Calu3 (cell line): ENCODE measurements at places on chromosomes 5 and 9. TPM values are rescaled to one million over a fixed set of nuclear protein-coding genes. Genes with fewer than 3 reads are reported as not detected.

TAF7 gene
- 73.2 and 79.6 TPM in 2 replicates for total RNA-seq

PLAC8L1 gene
- 1.4 and 3.8 TPM in 2 replicates for total RNA-seq

TJP2 gene
- 139 and 160 TPM in 2 replicates for total RNA-seq

DNA sequence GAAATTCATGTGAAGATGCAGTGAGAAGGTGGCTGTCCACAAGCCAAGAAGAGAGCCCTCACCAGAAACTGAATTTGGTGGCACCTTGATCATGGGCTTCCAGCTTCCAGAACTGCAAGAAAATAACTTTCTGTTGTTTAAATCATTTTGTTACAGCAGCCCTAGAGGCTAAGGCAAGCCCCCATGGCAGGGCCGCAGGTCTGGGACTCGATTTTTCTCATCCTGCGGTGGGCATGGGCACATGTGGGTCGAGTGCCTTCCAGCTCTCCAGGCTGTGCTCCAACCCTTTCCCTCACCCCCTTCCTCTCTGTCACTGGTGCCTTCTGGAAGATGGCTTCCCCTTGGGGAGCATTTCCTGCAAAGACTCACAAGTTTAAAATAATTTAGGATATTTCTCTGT, 40.7 kb downstream of the AHRR start:
- H3K27me3 ChIP-seq, result peaks cover 19% of the 10 kb centered on the region
- H3K4me1 ChIP-seq, result no peaks in the 10 kb centered on the region
- no peak overlapping the region for H3K4me3 ChIP-seq
- no peaks in the 10 kb centered on the region for H3K36me3 ChIP-seq
- DNase-seq, result no peak

DNA sequence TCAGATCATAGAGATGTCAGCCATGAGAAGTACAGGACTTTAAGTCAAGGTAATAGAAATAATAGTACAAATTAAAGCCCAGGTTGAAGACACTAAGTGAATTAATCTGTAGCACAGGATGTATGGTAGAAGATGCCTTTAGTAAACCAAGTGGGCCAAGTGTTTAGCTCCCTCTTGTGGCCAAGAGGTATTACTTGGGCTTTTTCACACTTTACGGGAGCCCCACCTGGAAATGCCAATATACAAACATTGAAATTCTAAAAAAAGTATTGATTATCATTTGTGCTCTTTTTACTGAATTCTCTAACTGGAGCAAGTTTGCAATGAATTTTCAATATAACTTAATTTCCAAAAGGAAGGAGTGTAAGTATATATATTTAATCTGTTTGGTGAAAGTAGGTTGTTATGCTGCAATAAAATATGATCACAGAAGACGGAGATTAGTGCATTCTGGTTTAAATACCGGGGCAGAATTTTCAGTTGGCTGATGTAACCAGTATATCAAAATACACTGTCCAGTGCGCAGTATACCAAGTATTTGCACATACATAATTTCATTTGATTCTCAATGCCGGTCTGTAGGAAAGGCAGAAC, 84.7 kb downstream of the PARP8 start:
- DNase-seq, result peak; percentile 20
- no peak overlapping the region for H3K4me3 ChIP-seq
- no peak overlapping the region for H3K27ac ChIP-seq
- H3K36me3 ChIP-seq, result no peaks in the 10 kb centered on the region

GRCh38 chr5:74866596-74867162, 492 bp upstream of the FAM169A start:
- H3K4me3 ChIP-seq, result peak overlapping the region; percentile 86
- peak; percentile 28 for DNase-seq
- H3K4me1 ChIP-seq, result peaks cover 11% of the 10 kb centered on the region

DNA sequence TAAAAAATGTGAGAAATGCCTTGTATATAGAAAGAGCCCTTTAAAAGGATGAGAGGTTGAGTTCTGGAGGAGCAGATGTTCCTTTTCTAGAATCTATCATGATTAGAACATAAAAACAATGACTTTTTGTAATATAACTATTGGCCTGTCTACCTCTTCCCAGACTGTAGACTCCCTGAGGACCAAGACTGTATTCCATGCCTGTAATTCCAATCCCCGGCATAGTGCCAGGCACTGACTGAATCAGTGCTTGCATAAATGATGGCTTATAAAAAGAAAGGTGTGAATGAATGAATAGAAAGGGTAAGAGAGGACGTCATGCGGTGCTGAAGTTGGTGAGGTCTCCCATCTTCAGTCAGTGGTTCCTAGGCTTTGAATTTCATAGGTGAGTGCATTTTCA, 92.6 kb upstream of the GDNF start:
- H3K27me3 ChIP-seq, result peaks cover 82% of the 10 kb centered on the region
- no peak for DNase-seq
- no peak overlapping the region for H3K27ac ChIP-seq
- no peaks in the 10 kb centered on the region for H3K36me3 ChIP-seq
- no peak overlapping the region for H3K4me3 ChIP-seq
- no peaks in the 10 kb centered on the region for H3K4me1 ChIP-seq

GRCh38 chr5:98902733-98903132, 26.1 kb downstream of the CHD1 start:
- H3K36me3 ChIP-seq, result peaks cover 74% of the 10 kb centered on the region
- no peak overlapping the region for H3K27ac ChIP-seq
- no peak for DNase-seq
- H3K4me3 ChIP-seq, result no peak overlapping the region
- no peaks in the 10 kb centered on the region for H3K27me3 ChIP-seq
- peaks cover 37% of the 10 kb centered on the region for H3K4me1 ChIP-seq

GRCh38 chr9:18477121-18477660, 3.2 kb downstream of the ADAMTSL1 start:
- no peak for DNase-seq
- no peaks in the 10 kb centered on the region for H3K4me1 ChIP-seq
- H3K36me3 ChIP-seq, result peaks cover 5% of the 10 kb centered on the region
- H3K27ac ChIP-seq, result no peak overlapping the region
- H3K27me3 ChIP-seq, result peaks cover 11% of the 10 kb centered on the region

- H3K4me1 ChIP-seq, result peaks cover 27% of the 10 kb centered on the region
- H3K27ac ChIP-seq, result no peak overlapping the region
- peaks cover under 1% of the 10 kb centered on the region for H3K27me3 ChIP-seq
- H3K36me3 ChIP-seq, result peaks cover 5% of the 10 kb centered on the region
- no peak overlapping the region for H3K4me3 ChIP-seq
These were observed 186.7 kb downstream of the DCP2 start for GRCh38 chr5:113163328-113163727.

DNA sequence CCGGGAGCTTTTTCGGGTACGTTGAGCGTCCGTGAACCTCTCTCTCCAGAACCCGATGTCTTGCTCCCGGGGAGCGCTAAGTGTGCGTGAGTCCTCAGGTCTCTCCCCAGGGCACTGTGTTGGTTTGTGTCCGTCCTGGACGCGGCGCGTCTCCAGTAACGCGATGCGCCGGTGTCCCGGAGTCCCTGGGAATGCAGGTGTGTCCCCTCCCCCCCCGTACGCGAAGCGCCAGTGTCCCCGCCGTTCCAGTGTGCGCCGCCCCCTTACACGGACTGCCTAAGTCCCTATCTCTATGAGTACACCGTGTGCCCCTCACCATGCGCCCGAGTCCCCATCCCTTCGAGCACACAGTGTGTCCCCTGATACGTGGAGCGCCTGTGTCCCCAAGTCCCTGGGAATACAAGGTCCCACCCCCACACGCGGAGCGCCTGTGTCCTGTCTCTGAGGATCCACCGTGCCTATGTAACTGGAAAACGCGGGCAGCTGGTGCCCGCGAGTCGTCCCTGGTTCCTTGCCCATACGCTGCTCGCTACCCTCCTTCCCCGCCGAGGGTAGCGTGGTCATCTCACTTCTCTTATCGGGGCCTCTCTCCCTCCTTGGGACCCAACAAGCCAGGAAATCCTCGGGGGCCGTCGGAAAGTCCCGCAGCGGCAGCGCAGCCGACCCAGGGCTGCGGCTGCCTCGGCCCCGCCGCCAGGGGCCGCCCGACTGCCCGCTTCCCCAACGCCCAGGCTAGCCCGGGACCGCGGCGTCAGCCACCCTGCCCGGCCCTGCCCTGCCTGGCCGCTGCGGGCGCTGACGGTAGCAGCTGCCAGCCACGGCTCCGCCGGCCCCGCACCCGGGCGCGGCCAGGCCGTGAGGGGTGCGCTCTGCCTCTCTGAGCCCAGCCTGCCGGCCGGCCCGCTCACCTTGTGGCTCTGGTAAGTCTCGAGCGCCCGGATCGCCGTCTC, 709 bp downstream of the ELL2 start:
- peaks cover 60% of the 10 kb centered on the region for H3K4me1 ChIP-seq
- H3K27ac ChIP-seq, result peak overlapping the region; percentile 98
- no peaks in the 10 kb centered on the region for H3K27me3 ChIP-seq

GRCh38 chr9:91071184-91071990, 269.8 kb downstream of the SYK start:
- no peaks in the 10 kb centered on the region for H3K36me3 ChIP-seq
- DNase-seq, result peak; percentile 45
- H3K4me3 ChIP-seq, result no peak overlapping the region
- peak overlapping the region; percentile 88 for H3K27ac ChIP-seq

- peaks cover 49% of the 10 kb centered on the region for H3K27me3 ChIP-seq
- H3K4me3 ChIP-seq, result no peak overlapping the region
- H3K36me3 ChIP-seq, result no peaks in the 10 kb centered on the region
- peaks cover 8% of the 10 kb centered on the region for H3K4me1 ChIP-seq
- peak; percentile 59 for DNase-seq
These were observed 45.9 kb upstream of the APC start for GRCh38 chr5:112691758-112692157.

DNA sequence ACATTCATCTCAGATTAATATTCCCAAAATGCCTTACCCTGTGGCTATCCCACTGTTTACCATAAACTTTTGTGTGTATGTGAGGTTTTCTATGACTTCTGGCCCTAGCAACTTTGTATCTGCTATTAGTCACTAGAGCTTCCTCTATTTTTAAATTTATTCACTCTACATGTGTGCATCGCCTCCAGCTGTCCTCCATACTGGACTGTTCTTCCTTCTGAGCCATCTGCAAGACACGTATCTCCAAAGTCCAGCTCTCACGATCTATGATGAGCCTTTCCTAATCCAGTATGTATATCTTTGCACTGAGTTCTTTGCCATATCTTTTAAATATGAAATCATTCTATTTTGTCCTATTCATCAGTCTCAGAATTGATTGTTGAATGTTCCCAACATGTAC, 1.7 kb upstream of the GNG10 start:
- peaks cover 20% of the 10 kb centered on the region for H3K4me1 ChIP-seq
- peaks cover 25% of the 10 kb centered on the region for H3K36me3 ChIP-seq
- DNase-seq, result no peak
- H3K27me3 ChIP-seq, result no peaks in the 10 kb centered on the region
- H3K27ac ChIP-seq, result no peak overlapping the region

GRCh38 chr5:124927735-124928134, 181.3 kb upstream of the ZNF608 start:
- H3K4me1 ChIP-seq, result peaks cover 3% of the 10 kb centered on the region
- no peak overlapping the region for H3K4me3 ChIP-seq
- no peaks in the 10 kb centered on the region for H3K27me3 ChIP-seq

- H3K27ac ChIP-seq, result no peak overlapping the region
- no peaks in the 10 kb centered on the region for H3K36me3 ChIP-seq
- H3K4me3 ChIP-seq, result no peak overlapping the region
- H3K4me1 ChIP-seq, result no peaks in the 10 kb centered on the region
- no peak for DNase-seq
These were observed 70.7 kb downstream of the PAX5 start for GRCh38 chr9:36963346-36963745.

DNA sequence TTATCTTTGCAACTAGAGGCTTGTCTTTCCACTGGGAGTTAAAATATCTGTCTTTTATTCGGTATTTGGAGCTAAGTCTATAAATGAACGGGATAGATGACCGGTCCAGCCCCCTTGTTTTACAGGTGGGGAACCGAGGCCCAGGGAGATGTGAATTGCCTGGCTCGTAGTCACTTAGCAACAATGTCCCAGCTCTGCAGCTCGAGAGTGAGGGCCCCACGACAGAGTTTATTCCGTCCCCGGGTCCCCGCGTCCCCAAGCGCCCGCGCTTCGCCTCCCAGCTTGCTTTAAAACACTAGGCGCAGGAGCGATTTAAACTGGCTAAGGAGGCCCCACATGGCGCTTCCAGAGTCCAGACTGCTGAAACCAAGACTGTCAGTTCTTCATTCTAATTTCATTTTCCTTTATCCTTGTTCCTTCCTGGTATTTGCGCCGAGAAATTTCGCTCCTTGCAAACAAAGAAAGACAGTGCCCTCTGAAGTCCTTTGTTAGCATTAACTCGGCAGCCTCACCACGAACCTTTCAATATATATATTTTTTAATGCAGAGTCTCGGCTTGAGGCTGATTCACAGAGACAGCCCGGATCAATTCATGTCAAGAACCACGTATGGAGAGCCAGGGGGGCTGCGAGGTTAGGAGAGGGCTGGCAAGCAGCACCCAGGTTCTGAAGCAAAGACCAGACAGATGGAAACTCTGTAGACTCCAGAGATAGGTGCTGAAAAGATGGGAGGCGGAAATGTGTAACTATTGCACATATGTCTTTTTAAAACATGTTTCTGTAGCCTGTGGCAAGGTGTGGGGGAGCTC, 1.4 kb upstream of the ENC1 start:
- H3K27ac ChIP-seq, result peak overlapping the region; percentile 64
- H3K4me1 ChIP-seq, result peaks cover 50% of the 10 kb centered on the region
- H3K36me3 ChIP-seq, result peaks cover 59% of the 10 kb centered on the region
- peak overlapping the region; percentile 92 for H3K4me3 ChIP-seq
- no peaks in the 10 kb centered on the region for H3K27me3 ChIP-seq

DNA sequence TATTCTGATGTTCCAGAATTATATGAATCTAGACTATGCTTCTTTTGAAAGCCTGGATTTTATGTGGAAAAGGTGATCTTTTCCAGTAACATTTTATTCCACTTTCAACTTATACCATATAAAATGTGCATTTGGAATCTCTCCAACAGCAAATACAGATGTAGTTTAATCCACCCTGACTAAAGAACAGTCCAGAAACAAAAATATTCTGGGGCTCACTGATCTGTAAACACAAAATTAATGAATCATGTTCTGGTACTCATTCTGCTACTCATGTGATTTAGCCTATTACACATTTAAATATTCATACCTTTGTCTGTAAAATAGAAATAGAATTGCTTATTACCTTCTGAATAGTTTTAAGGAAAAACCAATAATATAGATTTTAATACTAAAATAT, 125.8 kb downstream of the ARRDC3 start:
- no peak for DNase-seq
- H3K4me1 ChIP-seq, result no peaks in the 10 kb centered on the region
- H3K27me3 ChIP-seq, result no peaks in the 10 kb centered on the region

DNA sequence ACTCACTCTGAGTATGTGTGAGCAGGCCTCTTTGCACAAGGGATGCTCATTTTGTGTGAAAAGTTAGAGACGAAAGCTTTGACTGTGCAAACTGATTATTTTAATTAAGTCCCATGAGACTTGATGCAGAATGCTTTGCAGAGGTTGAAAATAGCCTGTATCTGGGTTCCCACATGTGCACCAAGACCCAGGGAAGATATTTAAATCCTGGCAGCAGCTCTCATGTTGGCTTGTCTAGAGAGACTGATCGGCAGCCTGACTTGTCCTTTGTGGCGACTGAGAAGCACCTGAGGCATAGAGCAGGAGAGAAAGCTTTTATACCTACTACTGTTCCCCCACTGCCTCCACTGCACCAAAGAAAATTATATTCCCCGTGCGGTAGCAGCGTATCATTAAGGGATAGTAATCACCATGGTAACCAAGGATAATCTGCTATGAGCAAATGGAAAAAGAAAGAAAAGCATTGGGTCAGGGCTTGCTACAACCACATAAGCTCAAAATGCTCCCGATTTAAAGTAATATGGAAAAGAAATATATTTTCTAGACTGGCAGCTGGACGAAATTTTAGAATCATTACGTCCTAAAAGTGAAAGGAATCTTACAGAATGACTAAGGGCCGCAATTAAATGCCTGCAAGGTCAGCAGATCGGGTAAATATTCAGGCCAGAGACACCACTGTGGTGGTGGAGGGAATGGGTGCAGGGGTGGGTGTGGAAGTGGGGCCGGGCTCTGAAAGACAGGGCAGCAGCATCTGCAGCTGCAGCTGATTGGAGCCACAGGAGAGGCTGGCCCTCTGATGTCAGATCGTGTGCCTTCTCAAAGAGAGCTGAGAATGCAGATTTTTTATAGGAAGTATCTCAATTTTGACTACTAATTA, 135.3 kb upstream of the EPB41L4A start:
- no peak overlapping the region for H3K4me3 ChIP-seq
- H3K36me3 ChIP-seq, result no peaks in the 10 kb centered on the region
- DNase-seq, result no peak
- peaks cover 6% of the 10 kb centered on the region for H3K4me1 ChIP-seq
